ENCODE measurements at places on chromosomes 11 and 22.

DNA sequence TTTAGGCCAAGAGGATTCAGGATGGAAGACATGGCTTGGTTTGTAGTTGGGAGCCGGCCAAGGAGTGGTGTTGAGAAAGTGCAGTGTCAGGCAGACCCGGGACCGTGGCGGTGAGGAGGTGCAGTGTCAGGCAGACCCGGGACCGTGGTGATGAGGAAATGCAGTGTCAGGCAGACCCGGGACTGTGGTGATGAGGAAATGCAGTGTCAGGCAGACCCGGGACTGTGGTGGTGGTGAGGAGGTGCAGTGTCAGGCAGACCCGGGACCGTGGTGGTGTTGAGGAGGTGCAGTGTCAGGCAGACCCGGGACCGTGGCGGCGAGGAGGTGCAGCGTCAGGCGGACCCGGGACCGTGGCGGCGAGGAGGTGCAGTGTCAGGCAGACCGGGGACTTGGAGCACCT, 59.7 kb downstream of the LRP5 start:
- DNase-seq, result no peak

DNA sequence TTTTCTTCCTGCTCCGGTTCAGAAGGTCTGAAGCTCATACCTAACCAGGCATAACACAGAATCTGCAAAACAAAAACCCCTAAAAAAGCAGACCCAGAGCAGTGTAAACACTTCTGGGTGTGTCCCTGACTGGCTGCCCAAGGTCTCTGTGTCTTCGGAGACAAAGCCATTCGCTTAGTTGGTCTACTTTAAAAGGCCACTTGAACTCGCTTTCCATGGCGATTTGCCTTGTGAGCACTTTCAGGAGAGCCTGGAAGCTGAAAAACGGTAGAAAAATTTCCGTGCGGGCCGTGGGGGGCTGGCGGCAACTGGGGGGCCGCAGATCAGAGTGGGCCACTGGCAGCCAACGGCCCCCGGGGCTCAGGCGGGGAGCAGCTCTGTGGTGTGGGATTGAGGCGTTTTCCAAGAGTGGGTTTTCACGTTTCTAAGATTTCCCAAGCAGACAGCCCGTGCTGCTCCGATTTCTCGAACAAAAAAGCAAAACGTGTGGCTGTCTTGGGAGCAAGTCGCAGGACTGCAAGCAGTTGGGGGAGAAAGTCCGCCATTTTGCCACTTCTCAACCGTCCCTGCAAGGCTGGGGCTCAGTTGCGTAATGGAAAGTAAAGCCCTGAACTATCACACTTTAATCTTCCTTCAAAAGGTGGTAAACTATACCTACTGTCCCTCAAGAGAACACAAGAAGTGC, 661 bp upstream of the MALAT1 start:
- peak; percentile 62 for DNase-seq

GRCh38 chr11:130318031-130318673, 3.4 kb upstream of the ZBTB44 start:
- DNase-seq, result no peak

GRCh38 chr11:65585396-65586246, 9.8 kb downstream of the EHBP1L1 start:
- DNase-seq, result no peak

DNA sequence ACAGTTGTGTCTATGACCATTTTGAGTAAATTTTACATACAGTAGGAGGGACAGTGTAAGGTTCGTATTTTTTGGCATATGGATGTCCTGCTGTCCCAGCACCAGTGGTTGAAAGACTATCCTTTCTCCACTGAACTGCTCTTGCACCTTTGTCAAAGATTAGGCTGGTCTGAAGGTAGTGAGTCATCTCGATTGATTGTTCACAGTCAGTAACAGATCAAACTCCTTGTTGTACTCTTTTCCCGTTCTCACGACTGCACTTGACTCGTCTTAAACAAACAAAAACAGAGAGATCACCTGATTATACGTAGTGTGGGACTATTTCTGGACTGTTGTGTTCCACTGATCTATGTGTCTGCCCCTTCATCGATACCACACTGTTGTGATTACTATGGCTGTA, 77.1 kb downstream of the DGCR2 start:
- DNase-seq, result no peak

DNA sequence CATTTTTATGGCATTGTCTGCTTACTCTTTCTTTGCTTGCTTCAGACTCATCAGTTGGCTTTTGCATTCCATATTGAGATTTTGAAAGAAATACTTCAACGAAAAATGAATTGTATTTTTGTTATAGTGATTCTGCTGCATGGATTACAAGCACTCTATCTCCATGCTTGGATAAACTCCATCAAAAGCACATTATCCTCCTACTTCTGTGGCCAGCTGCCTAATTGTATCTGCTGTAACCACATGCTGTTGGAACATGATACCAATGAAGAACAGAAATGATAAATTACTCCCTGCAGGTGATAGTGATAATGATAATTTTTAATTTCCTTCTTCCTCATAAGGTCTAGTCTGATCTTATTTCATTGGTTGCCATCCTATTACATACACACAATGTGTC, 100.8 kb downstream of the PRMT3 start:
- DNase-seq, result no peak

DNA sequence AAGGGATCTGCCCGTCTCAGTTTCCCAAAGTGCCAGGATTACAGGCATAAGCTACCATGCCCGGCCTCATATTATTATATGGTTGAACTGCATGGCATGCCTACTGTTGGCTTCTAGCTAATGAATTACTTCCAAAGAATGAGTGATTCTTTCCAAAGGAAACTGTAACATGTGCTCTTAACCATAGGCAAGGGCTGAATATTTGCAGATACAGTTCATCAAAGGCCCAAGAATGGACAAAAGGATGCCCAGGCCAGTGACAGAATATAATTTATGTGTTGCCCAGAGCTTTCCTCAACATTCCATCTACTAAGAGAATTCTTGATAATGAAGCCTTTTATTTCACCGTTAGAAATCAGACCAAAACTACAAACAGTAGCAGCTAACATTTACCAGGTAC, 27.0 kb upstream of the CCDC89 start:
- no peak for DNase-seq

DNA sequence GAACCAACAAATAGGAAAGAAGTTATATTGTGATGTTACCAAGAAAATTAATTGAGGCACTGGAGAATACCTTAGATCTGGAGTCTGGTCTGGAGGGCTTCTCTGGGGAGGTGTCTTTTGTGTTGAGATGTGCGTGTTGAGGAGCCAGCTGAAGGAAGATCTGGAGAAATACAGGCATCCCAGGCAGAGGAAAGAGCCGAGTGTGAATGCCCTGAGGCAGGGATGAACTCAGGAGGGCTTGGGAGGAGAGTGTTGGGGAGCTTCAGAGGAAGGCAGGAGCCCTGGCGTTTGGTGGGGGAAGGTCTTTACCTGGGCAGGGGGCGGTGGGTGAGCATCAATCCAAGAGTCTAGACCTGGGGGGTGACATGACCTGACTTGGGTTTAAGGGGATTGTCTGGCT, 13.1 kb downstream of the SYNGR1 start:
- no peak for DNase-seq

- DNase-seq, result no peak
Observed at GRCh38 chr11:98296091-98296880, 724.5 kb upstream of the CNTN5 start.

DNA sequence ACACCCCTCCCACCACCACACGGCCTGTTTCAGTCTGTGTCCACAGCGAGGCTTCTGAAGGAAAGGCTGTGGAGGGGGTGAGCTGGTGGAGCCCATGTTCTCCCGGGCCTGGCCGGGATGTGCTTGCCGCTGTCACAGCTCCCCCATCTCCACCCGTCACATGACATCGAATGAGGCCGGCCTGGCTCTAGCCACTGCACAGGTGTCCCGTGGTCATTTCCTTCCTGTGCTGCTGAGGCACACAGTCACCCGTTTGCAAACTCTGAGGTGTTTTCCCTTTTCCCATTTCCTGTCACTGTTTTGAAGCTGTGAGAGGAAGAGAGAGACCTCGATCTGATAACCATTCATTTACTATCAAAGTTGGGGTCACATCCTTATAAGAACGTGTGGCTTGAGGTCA, 55.7 kb upstream of the CLDN5 start:
- peak; percentile 55 for DNase-seq

GRCh38 chr11:4025248-4025966, 69.2 kb upstream of the RRM1 start:
- no peak for DNase-seq

DNA sequence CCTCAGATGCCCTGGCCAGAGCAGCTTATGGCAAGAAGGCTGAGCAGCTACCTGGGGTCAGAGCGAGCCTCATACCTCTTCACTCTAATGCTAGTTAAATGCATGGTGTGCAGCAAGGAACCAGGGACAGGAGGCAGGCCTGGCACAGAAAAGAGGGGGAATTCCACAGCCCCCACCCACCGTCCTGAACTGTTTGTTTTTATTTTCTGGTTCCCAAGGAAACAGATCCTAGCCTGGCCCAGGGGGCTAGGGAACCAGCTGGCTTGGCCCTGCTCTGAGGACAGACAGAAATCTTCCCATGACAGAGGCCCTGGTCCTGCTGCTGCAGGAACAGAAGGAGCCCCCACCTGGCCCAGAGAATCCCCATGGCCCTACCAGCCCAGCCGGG, 40.4 kb downstream of the SLCO2B1 start:
- no peak for DNase-seq

DNA sequence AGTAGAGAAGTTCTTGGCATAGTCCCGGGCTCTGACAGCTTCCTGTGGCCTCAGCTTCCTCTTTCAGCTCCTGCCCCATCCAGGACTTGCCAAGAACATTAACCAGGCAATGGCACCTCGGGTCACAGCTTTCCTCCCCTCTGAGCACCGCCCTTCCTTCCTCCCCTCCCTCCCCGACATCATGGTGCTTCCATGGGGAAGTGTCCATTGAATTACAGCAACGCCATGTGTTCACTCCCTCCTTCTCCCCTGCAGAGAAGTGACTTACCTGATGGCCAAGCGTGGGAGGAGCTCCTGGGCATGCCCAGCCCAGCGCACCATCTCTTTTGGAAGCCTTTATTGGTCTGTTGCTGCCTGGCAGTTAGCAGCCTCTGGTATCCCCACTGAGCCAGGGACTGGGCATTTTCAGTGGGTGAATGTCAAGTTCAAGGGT, 25.8 kb upstream of the DAGLA start:
- no peak for DNase-seq

GRCh38 chr11:82675838-82676237, 57.8 kb downstream of the FAM181B start:
- DNase-seq, result no peak

GRCh38 chr11:16960250-16960649, 54.0 kb downstream of the PLEKHA7 start:
- no peak for DNase-seq

DNA sequence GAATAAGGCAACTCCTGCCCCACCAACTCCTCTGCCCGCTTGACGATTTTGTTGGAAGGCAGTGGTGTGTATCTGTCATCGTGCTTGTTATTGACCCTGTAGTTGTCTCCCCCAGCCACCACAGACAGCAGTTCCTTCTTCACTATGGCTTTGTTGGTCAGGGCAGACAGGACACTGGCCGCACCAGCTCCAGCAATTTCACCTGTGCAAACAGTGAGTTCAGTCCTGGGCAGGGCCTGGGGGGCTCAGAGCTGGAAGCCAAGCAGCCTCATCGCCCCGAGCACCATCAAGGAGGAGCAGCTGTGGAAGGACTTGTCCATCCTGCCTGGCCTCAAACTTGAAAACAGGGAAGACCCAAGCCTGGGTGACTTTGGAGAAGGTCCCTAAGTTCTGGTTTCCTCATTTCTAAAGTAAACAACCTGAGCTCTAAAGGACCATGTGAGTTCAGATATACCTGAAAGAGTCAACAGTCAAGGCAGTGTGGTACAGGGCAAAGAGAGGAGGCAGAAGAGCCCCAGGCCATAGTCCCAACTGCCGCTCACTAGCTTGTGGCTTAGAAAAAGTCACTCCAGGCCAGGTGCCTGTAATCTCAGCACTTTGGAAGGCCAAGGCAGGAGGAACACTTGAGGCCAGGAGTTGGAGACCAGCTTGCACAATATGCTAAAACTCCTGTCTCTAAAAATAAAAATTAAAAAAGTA, 4.6 kb downstream of the PLAAT2 start:
- no peak for DNase-seq

DNA sequence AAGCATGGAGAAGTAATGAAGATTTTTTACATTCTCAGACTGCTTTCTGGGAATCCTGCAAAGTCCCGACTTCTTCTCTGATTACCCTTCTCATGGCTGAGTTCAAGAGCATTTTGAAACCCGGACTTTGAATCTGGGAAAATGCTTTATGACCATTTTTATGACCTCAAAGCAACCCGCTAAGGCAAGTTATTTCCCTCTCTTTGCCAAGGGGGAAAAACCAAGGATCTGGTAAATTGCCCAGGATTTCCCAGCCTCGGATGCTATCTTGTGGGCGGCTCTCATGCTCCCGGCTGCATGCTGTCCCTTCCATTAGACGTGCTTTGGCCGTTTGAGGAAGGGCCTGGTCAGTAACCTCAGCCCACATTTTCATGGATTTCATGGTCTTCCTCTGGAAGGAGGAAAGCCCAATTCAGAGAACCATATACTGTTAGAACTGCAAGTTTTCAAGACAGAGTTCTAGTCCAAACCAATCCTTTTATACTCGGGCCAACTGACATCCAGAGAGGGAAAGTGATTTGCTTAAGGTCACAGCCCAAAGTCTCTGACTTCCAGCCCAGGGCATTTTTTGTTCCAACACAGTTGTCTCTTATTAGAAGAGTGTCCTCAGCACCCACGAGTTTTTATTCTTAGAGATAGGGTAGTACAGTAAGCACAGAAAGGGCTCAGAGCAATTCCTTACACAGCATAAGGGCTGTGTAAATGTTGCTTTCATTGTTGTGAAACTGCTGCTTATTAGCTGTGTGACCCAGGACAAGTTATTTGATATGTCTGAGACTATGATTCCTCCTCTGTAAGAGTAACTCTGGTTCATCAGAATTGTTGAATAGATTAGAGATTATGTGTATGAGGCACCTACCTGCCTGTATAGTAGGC, 77.4 kb downstream of the NAV2 start:
- DNase-seq, result no peak

Measured in activated CD4-positive, alpha-beta T cell treated with anti-CD3 and anti-CD28 coated beads, Interleukin-2, amount 50 U/mL, for 48 hours (primary cell).